ENCODE measurements at places on chromosomes 7 and 10.

DNA sequence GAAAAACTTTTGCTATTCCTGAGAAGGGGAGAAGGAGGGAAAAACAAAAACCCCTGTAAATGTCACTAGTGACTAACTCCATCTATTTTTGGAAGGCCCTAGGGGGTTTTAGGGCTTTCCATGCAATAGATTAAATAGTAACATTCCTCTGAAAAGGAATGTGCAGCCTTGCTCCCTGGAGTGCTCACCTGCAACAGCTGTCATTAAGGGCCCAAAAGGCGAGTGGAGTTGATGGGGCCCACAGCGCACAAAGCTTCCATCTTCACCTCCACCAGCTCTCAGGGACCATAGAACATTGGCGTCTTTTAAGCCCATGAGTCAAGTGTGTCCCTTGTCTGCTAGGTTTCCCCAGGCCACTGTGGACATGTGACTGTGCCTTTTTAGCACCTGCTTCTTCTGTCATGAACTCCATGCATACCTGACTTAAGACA is 58.0 kb upstream of the IL6 start:
- DNase-seq: no peak

DNA sequence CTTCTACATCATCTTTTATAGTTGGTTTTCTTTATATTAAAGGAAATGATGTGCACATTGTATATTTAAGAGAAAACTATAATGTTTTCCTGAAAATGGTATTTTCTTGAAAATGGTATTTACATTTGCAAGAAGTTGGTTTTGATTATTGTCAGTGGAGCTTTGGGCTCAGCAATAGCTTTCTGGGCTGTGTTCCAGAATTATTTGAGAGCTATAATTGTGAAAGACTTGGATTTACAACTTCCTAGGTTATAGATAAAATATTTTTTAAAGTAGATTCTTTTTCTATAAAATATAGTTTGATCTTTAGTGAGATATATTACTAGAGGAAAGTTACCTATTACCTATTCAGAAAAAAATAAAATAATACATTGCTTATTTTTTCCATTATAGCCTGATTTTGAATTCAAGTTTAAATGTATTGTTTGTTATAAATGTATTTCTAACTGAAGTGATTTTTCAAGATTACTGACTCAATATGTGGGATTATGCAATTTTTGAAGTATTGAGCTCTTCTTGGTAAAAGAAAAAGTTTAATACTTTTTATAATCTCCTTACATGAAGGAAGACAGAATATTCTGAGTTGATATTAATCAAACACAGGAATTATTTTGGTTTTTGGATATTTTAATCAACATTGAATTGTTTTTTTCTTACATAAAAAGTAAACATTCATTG is 20.2 kb downstream of the GNAI1 start:
- no peak for DNase-seq

- no peak for DNase-seq
Measured at GRCh38 chr10:106175760-106176377, 988.6 kb downstream of the SORCS1 start.

DNA sequence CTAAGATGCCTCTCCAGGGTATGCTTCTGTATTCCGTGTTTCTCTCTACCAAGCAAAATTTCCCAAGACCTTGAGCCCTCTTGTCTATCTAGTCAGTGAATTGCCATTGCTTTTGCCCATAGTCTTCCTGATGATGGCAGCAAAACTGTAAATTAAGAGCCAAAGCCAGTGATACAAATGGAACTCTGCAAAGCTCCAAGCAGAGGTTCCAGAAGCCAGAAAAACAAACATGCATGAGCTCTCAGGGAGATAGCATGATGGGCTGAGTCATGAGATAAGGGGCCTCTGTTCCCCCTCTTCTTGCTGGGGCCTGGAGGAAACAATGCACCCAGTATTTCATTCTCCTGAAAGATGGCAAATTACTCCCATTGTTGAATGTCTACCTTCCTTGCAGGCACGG is 24.7 kb downstream of the LSMEM1 start:
- DNase-seq: no peak

DNA sequence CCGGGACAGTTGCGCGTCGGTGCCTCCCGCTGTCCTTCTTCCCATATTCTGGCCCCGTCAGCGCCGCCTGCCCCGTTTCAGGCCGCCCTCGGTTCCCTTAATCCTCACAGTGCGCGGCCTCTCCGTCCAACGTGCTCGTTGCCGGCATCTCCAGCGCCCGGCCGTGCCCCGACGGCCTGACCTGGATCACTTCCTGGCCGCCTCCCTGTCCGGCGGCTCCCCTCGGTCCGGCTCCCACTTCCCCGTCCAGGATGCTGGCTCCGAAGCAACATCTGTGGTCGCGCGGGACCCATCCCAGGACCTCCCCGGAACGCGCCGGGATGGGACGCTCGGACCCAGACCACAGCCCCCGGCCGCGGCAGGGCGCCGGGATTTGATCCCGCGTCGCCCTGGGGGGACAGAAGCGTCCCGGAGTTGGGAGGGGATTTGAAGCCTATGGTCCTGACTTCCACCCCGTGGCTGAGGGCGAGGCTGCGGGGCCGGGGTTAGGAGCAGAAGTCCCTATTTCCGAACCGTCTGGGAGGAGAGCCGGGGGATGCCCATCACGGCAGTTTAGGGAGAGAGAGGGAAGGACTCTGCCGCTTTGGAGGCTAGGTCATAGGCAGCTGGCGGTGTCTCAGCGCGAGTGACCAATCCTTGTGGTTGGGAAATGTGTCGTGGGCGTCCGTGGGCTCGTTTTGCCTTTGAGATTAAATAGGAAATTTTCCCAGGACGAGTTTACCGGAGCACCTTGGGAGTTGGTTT is 53.8 kb downstream of the KCTD7 start:
- peak; percentile 48 for DNase-seq

DNA sequence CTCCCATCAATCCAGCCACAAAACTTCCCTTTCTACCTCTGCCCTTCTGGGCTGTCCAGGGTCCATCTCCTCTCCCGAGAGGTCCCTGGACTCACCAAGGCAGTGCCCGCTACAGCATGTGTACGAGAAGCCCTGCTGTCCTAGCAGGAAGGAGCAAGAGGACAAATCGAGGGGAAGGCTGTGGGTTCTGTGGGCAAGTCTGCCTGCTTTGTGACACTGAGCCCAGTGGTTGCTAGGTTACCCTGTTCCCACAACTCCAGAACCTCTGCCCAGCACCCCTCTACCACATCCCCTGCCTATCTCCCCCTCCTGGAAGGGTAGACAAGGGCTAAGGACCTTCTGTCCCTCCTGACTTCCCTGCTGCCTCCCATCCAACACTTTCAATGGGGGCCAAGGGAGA is at the start of gene TBATA:
Gene TBATA, minus strand, starts transcription at position 188 of the 400 bp plus-strand sequence. CDS start 1,998 bp downstream, outside the sequence.
- DNase-seq: no peak

- DNase-seq: no peak
Measured at GRCh38 chr7:69193061-69193460, 405.2 kb upstream of the AUTS2 start.

DNA sequence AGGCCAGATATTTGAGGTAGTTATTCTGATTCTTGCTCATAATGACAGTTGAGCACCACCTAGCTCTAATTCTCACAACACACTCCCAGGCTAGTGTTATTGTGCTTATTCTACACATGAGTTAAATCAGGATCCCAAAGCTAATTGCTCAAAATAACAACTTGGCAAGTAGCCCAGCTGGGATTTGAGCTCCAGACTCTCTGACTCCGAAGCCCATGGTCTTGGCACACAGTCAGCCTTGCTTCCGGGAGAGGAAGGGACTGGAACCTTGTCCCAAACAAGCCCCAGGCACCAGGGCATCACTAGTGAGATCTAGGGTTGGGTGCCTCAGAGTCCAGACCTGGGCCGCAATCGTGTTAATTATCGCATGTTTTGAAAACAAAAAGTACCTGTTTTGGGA is 101.4 kb downstream of the GPAM start:
- no peak for DNase-seq

DNA sequence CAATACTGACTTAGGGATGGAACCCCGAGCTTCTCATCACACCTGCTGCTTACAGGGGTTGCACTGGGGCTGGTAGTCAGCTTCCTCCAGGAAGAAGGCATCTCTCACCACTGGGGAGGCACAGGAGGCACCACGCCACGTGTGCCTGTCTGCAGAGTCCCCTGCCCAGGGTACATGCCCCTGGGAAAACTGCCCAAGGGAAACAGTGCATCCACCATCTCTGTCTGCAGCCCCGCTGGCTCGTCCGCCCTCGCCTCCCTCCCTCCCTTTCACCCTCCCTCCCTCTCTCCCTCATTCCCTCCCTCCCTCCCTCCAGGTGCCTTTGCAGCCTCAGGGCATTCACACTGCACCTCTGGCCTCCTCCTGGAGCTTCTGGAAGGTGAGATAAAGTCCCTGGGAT is 101.1 kb downstream of the PTPRE start:
- no peak for DNase-seq

- no peak for DNase-seq
Measured at GRCh38 chr7:55193245-55193644, 171.9 kb upstream of the LANCL2 start.

- DNase-seq: no peak
Measured at GRCh38 chr7:142612237-142612881, 136.9 kb upstream of the PRSS1 start.

GRCh38 chr10:110168601-110169481 is 38.6 kb upstream of the MXI1 start:
- DNase-seq: peak; percentile 70

GRCh38 chr10:129912166-129912917 is 51.7 kb downstream of the EBF3 start:
- DNase-seq: no peak

GRCh38 chr7:27759491-27759890 is 19.5 kb downstream of the TAX1BP1 start:
- DNase-seq: no peak

- no peak for DNase-seq
Measured at GRCh38 chr7:155368894-155369600, 71.4 kb downstream of the INSIG1 start.

GRCh38 chr10:70320751-70321150 is 36.9 kb upstream of the NPFFR1 start:
- no peak for DNase-seq

DNA sequence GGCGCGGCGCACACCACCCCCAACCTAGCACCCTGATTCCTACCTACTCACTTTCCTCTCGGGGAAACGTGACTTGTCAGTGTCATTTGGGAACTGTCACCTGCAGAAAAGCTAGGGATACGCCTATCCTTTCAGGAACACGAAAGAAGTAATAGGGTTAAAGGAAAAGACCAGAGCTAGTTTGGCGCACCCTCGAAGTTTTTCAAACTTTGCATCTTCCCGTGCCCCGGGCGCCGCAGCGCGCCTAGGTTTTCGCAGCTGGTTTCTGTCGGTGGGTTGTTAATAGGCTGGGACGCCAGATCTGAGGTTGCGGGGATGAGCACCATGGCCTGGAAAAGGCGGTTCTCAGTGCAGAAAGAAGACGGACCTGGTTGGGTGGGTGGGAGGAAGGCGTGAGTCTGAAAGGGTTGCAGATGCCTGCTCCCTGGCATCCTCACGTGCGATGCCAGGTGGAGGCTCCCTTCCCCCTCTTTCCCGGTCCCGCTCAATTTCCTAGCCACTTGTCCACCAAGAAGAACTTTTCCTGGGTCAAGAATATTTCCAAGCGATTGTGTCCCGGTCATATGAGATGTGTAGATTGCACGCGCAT is 568 bp upstream of the MEOX2 start:
- peak; percentile 16 for DNase-seq

GRCh38 chr10:125343118-125343925 is 183.0 kb upstream of the CTBP2 start:
- peak; percentile 14 for DNase-seq

DNA sequence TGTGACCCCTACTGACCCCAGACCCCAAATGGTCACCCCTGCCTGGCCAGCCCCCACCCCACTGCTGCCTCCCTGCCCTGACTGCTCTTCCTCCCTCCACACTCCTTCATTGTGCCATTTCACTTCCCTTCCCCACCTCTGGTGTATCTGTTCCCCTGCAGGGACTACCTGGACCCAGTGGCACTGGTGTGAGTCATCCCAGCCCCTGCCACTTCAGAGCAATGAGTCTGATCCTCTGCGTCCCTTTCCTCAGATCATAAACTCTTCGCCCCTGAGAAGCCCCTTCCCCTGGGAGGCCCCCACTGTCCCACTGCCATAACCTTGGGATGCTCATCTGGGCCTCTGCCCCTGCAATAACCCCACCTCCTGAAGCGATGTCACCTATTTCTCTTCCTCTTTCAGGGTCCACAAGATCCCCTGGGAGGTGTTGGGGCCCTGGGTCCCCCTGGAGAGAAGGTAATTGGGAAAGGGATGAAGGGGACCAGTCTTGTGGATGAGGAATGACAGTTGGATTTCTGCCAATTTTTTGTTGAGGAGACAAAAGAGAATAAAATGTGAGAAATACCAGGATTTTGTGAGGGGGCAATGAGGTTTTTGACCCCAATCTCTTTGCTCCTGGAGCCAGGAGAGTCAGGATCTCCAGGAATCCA is 19.1 kb upstream of the VOPP1 start:
- DNase-seq: no peak

DNA sequence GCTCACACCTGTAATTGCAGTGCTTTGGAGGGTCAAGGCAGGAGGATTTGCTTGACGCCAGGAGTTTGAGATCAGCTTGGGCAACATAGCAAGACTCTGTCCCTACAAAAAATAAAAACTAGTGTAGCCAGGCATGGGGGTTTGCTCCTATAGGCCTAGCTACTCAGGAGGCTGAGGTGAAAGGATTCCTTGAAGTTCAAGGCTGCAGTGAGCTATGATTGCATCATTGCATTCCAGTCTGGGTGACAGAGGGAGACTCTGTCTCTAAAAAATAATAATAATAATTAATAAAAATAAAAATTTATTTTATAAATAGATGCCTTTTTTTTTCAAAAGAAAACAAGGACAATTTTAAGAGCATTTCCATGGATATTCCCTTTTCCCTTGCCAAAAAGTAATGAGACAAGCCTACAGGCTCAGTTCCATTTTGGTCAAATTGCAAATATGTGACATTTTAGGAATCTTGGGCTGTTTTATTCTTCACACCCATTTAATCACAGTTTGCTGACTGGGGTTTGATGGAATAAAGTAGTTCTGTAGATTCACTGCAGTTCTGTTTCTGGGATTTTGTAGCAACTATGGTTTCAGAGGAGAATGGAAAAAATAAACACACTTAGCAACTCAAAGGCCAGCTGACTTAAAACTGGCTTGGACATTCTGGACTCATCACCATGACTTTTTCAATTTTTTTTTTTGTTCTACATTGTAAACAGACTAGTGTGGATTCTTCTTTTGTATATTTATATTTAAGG is 48.4 kb upstream of the ARHGAP21 start:
- no peak for DNase-seq

GRCh38 chr10:101219139-101219945 is 9.9 kb downstream of the LBX1 start:
- DNase-seq: no peak

DNA sequence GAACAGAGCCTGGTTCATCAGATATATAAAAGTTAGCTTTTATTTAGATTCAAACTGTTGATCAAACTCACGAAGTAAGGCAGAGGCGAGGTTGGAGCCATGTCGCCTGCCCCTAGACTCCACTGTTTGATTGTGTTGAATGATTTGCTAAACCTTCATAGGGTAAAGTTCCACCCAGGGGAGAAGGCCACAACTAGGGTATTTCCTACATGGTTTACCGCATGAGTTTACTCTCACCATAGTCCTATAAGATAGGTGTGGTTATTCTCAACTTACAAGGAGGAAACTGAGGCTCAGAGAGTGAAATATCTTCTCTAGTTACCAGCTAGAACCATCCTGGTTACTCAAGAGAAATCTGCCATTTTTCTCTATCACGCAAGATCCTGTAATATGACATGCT is 31.8 kb downstream of the ARHGAP22 start:
- no peak for DNase-seq

- DNase-seq: peak; percentile 39
Measured at GRCh38 chr10:84267503-84268126, 22.8 kb downstream of the RGR start.

GRCh38 chr7:31475368-31475767 is 38.5 kb upstream of the ITPRID1 start:
- DNase-seq: no peak
